Smooth muscle cell of the coronary artery (primary cell): ENCODE measurements at places on chromosomes 4 and X. TPM values are rescaled to one million over a fixed set of nuclear protein-coding genes. Genes with fewer than 3 reads are reported as not detected.

F9 gene
- total RNA-seq = not detected in 2 replicates

RNF175 gene
- total RNA-seq = 0.12 TPM in 1 of 2 replicates, not detected in the other

CXCL6 gene
- total RNA-seq = 0.47 and 8.2 TPM in 2 replicates

STOX2 gene
- 0.82 and 1.1 TPM in 2 replicates for total RNA-seq

GPR119 gene
- total RNA-seq = not detected in 2 replicates

DGKK gene
- not detected in 2 replicates for total RNA-seq

CSAG1 gene
- not detected in 2 replicates for total RNA-seq

CYP2U1 gene
- 4.0 and 21.3 TPM in 2 replicates for total RNA-seq

HCFC1 gene
- 6.0 and 8.2 TPM in 2 replicates for total RNA-seq

ARFIP1 gene
- 23.5 and 37.6 TPM in 2 replicates for total RNA-seq

GC gene
- total RNA-seq = not detected in 2 replicates

CENPVL2 gene
- total RNA-seq = not detected in 2 replicates

UBA1 gene
- total RNA-seq = 106 and 131 TPM in 2 replicates

BST1 gene
- 11.1 and 16.8 TPM in 2 replicates for total RNA-seq

SRPX gene
- total RNA-seq = 349 and 576 TPM in 2 replicates

SLC6A14 gene
- not detected in 2 replicates for total RNA-seq

RHOXF1 gene
- not detected in 2 replicates for total RNA-seq

CCSER1 gene
- total RNA-seq = 0.23 TPM in 1 of 2 replicates, not detected in the other

ODAPH gene
- not detected in 2 replicates for total RNA-seq

PCYT1B gene
- under 0.01 and 0.23 TPM in 2 replicates for total RNA-seq

GUCY1A1 gene
- total RNA-seq = 0.08 and 1.5 TPM in 2 replicates

RADX gene
- 0.59 and 1.7 TPM in 2 replicates for total RNA-seq

ARSH gene
- not detected in 2 replicates for total RNA-seq

PPARGC1A gene
- 10.8 TPM in 1 of 2 replicates, not detected in the other for total RNA-seq

GAGE12H gene
- not detected in 2 replicates for total RNA-seq

CTAG1B gene
- not detected in 2 replicates for total RNA-seq

NDP gene
- 1.2 and 1.7 TPM in 2 replicates for total RNA-seq

PAGE4 gene
- total RNA-seq = not detected in 2 replicates

CLIC2 gene
- total RNA-seq = 0.68 and 5.5 TPM in 2 replicates

CPZ gene
- total RNA-seq = 0.98 and 33.7 TPM in 2 replicates

LPAR4 gene
- 0.08 TPM in 1 of 2 replicates, not detected in the other for total RNA-seq

TXLNG gene
- 4.1 and 5.4 TPM in 2 replicates for total RNA-seq

AP1AR gene
- total RNA-seq = 11.6 and 29.8 TPM in 2 replicates

LRRC66 gene
- 0.12 and 0.23 TPM in 2 replicates for total RNA-seq

AREG gene
- total RNA-seq = 0.47 TPM in 1 of 2 replicates, not detected in the other

TENM3 gene
- total RNA-seq = 0.08 and 7.3 TPM in 2 replicates

GPR82 gene
- not detected in 2 replicates for total RNA-seq
